Right forelimb (tissue), 1 donor: ENCODE measurements at places on chromosomes 5 and 9.

- DNase-seq = no peak
Observed at GRCh38 chr5:74127381-74128320, 501.7 kb downstream of the ARHGEF28 start.

- no peak for DNase-seq
Observed at GRCh38 chr5:132433141-132433540, 57.4 kb downstream of the IRF1 start.

DNA sequence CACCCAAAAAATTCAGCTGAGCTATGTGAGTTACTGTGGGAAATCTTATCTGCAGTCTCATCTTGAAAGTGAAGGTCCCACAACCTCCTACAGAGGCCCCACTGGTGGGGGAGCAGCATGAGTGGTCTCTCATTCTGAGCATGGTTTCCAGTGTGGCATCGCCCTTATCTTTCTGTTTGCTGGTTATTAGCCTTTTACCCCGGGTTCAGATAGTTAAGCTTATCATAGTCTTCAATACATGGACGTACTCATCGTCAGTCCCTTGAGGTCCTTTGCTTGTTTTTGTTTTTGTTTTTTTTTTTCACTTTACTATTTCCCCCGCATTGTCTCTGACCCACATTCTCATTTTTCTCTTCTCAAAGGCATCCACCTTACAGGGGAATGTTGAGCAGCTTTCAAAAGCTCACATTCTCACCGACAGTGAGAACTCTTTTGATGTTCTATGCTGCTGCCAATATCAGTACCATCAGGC, 7.7 kb upstream of the HAVCR2 start:
- DNase-seq = no peak

GRCh38 chr9:94663640-94664039, 24.3 kb upstream of the FBP1 start:
- DNase-seq = no peak

DNA sequence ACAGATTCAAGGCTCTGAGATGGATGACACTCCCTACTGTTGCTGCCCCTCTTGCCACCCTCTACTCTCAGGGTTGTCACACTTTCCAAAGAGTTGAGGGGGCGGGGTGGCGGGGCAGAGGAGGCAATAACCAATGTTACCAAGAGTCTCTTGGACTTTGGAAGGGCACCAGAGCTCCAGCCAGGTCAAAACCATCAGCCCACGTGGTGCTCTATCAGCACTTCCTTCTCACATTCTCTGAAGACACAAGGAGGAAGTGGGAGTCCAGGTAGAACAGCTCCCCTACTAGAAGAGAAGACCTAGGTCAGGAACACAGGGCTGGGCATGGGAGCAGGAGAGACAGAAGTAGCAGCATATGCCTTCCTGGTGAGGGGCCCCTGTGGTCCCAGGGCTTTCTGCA, 33.0 kb upstream of the PIK3R1 start:
- DNase-seq = no peak

GRCh38 chr5:169003721-169004541, 297.0 kb downstream of the SLIT3 start:
- DNase-seq = no peak

DNA sequence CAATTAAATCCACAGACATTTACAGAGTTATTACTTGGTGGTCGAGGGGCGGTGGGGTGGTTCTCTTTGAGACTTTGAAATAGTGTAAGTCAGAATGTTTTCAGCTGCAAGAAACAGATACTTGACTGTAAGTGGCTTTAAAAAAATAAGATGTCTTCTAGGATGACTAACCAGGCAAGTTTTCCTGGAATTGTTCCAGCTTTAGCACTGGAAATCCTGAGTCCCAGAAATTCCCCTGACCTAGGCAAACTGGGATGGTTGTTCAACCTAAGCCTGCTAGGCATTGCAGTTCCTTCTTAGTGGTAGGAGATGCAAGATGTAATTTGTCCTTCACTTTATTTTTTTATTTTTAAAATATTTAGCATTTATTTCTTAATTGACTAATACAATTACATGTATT, 169.5 kb upstream of the POC5 start:
- no peak for DNase-seq

DNA sequence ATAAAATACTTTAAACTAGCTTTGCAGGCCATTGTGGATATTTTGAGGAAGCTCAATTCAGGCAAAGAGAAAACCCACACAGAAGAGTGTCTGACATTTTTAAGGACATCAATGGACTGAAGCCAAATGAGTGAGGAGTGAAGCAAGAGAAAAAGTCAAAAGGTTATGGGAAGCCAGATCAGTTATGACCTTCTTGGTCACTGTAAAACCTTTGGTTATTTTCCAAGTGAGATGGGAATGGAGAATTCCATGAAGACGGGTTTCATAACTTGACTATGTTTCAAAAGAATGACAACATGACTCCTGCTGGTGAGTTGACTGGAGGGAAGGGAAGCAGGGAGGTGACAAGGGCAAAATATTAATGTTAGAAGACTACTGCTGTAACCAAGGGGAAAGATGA, 585.2 kb downstream of the EFNA5 start:
- DNase-seq = no peak

DNA sequence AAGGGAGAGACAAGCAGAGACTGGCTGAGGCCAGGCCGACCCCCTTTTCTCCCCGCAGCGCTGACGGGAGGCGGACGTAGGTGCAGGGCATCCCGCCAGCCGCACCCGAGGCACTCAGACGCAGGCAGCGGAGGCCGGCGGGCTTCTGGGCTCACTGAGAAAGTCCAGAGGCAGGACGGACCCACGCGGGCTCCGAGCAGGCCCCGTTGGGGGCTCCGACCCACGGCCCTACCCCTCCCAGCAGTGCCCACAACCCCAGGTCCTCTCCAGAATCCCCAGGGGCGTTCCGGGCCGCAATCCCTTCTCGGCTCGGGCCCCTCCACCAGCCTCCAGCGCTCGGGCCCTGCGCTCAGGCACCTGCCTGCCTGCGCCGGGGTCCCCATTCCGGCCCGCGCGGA, 543 bp downstream of the MTMR12 start:
- DNase-seq = peak; percentile 77

DNA sequence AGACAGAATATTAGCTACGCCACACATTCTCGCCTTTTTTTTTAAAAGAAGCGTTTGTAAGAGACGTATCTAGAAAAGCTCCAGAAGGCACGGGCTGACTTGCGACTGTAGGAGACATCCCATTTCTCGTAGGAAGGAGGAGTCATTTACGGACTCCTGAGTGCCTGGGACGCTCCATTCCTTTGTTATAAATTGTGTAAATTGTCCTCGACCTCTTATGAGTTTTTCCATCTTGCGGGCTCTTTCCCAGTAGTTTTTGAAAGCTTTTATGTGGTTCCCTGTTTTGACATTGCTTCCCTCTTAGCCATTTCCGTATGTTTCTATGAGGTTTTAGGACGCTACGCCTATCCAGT, 1.0 kb downstream of the RABL6 start:
- DNase-seq = no peak

- DNase-seq = peak; percentile 86
Observed at GRCh38 chr5:923281-923873, 30.7 kb downstream of the TRIP13 start.

DNA sequence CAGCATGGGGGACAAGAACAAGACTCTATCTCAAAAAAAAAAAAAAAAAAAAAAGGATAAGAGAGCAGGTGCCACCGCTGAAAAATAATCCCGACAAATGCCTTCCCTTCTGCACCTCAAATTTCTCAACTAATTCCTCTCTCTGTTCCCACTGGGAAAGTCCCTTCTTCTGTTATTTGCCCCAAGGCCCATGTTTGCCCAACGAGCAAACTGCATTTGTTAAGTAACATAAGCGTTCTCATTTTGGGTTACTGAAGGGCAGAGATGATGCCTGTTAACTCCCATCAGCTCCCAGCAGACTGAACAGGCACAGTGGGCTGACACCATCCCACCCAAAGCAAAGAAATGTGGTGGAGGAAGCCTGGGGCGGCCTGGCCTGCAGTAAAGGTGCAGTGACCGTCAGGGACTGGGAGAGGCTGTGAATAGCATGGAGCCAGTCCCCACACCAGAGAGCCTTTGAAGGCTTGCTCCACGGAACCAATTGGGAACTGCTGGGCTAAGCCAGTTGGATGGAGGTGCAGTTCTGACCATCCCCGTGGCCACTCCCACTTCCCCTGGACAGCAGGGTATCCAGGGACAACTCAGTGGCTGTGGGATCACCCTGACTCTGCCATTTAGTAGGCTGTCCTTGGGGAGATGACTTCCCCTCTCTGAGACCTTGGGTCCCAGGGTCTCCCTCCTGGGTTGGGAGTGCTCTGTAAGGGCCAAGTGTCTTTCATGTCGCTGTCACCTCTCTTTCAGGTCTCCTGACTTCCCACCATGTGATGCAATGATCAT, 149.7 kb upstream of the IER5L start:
- no peak for DNase-seq

DNA sequence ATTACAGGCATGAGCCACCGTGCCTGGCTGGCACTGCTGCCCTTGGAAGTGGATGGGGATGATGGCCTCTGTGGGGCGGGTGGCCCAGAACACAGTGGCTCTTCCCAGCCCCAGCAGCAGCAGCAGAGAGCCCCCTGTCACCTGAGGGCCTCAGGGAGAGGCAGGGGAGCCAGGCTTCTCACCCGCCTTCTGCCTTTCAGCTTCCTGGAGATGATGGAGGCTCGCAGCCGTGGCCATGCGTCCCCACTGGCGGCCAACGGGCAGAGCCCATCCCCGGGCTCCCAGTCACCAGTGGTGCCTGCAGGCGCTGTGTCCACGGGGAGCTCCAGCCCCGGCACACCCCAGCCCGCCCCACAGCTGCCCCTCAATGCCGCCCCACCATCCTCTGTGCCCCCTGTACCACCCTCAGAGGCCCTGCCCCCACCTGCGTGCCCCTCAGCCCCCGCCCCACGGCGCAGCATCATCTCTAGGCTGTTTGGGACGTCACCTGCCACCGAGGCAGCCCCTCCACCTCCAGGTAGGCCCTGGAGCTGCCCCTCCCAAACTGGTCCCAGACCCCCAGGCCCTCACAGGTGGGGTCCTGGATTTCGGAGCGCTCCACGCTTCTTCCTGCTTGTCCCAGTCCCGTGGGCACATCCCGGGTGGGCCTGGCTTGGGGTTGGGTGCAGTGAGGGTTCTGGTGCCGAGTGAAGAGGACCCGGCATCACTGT, 5.0 kb upstream of the AJM1 start:
- DNase-seq = no peak

DNA sequence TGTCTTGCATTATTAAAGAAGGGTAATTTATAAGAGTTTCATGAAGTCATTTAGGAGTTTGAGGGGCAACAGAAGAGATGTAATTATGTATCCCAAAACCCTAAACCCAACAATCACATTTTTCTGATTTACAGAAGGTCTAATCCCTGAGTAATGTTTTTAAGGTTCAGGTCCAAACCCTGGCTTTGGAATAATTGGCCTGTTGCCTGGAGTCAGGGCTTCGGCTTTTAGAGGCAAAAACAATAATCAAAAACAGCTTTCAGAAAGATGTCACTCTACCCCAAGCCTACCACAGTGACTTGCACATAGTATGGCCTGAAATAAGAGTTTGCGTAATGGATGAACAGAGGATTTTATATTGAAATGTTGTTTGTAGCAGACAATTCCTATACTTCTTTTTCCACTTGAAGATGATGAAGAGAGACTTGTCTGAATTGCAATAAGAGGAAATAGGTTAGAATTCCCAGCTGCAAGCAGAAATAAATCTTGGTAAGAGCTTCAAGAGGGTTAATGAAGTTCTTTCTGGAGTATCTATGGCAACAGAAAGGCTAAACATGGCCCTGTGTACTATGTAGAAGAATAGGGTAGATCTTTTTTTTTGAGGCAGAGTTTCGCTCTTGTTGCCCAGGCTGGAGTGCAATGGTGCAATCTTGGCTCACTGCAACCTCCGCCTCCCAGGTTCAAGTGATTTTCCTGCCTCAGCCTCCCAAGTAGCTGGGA, 152.0 kb downstream of the GPBP1 start:
- DNase-seq = no peak

GRCh38 chr5:123223921-123224320, 134.9 kb downstream of the PRDM6 start:
- DNase-seq = no peak

- DNase-seq = no peak
Observed at GRCh38 chr5:73499756-73500155, 1.5 kb downstream of the BTF3 start.

DNA sequence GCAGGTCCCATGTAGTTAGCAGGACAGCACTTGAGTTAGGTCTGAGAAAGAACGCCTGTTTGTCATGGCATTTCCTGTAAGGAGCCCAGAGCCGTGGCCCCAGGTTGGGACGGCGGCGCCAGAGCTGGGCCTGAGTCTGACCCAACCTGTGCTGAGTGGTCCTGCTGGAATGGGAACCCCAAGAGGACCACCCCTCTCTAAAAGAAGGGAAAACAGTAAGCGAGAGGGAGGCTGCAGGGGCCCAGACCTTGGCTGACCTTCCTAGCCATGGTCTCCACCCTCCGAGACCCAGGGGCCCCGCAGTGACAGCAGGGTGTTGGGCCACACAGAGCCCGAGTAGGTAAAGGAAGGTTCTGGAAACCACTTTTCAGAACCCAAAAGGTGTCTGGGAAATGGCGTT, 1.8 kb upstream of the LRRC14B start:
- no peak for DNase-seq

DNA sequence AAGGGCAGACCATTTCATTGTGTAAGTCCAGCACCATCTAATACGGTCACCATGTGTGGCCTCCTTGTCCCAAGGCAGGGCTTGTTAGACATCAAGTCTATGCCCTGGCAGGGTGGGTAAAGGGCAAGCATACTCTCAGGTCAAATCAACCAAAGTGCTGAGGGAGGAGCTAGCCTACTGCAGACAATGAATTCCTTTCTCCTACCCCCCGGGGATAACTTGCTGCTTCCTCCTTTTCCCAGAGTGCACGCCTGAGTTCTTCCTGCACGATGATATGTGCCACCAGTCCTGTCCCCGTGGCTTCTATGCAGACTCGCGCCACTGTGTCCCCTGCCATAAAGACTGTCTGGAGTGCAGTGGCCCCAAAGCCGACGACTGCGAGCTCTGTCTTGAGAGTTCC, 71.4 kb downstream of the RFK start:
- DNase-seq = no peak

DNA sequence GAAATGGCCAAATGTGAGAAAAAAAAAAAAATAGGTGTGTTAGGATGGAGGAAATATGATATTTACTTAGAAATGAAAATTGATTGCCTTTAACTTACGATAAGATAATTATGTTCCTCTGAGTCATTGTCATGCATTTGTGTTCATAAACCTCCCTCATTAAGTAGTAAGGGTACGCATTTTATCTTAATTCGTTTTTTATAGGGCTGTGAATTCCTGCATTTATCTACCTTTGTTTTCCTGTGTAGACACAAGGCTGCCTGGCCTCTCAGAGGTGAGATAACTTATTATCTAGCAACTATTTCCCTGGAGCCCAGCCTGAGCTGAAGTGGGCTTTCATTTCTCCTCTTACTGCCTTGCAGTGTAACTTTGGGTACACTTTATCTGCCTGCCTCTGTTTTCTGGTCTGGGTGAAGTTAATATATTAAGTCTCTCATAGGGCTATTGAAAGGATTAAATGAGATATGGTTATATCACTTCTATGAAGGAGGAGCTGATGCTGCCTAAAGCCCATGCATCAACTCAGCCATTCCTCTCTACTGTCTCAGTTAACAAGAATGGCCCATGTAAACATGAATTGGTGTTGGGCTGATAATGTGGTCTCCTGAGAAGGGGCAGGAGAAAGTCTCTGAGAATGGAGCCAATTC, 103.8 kb upstream of the KLF4 start:
- no peak for DNase-seq
